ENCODE measurements at places on chromosomes 3 and 15.

DNA sequence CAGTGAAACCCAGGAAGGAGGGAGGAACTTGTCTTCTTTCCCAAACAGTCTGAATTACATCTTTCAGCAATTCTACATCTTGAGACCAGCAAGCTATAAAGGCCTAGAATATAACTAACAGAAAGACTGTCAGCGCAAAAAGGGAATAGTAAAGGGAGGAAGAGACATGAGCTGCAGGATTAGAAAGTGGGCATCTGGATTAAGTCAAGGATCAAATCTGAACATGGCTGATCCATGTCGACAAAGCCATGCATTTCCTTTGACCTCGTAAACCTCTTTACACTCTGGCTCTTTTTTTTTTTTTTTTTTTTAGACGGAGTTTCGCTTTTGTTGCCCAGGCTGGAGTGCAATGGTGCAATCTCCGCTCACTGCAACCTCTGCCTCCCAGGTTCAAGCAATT, 35.4 kb upstream of the KCNMB3 start:
- no peak overlapping the region for H3K4me3 ChIP-seq
- no peaks in the 10 kb centered on the region for H3K36me3 ChIP-seq
- no peaks in the 10 kb centered on the region for H3K4me1 ChIP-seq
- no peak for DNase-seq
- no peak overlapping the region for H3K27ac ChIP-seq
- H3K27me3 ChIP-seq: no peaks in the 10 kb centered on the region

DNA sequence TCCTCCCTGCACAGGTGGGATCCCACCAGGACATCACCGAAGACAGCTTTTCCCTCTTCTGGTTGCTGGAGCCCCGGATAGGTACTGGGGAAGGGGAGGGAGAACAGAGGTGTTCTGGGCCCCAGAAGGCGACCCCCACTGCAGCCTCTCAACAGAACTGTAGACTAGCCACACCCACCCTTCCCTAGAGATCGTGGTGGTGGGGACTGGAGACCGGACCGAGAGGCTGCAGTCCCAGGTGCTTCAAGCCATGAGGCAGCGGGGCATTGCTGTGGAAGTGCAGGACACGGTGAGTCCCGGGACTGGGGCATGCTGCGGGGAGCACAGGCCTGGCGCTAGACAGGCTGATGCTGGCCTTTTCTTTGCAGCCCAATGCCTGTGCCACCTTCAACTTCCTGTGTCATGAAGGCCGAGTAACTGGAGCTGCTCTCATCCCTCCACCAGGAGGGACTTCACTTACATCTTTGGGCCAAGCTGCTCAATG, 809 bp downstream of the NDUFAF3 start:
- DNase-seq: peak; percentile 65
- peaks cover 52% of the 10 kb centered on the region for H3K4me1 ChIP-seq
- peak overlapping the region; percentile 95 for H3K4me3 ChIP-seq
- no peaks in the 10 kb centered on the region for H3K27me3 ChIP-seq
- H3K27ac ChIP-seq: peak overlapping the region; percentile 100

DNA sequence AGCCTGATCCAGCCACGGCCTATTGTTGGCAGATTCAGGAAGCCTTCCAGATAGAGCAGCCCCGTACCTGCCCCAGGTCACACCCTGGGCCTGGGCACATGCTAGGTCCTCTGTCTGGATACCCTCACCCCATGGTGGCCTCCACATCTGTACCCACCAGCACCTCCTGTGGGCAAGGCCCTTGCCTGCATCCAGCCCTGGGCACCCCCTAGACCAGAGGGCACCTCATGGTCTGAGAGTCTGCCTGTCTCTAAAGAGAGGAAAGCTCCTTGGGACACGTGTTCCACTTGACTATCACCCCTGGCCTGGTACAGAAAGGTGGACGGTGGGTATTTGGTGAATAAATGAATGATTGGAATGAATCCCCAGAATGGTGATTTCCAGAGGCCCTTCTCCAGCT, 8.9 kb upstream of the COMMD4 start:
- DNase-seq: no peak
- no peaks in the 10 kb centered on the region for H3K27me3 ChIP-seq
- no peak overlapping the region for H3K4me3 ChIP-seq
- no peak overlapping the region for H3K27ac ChIP-seq
- no peaks in the 10 kb centered on the region for H3K4me1 ChIP-seq
- no peaks in the 10 kb centered on the region for H3K36me3 ChIP-seq

GRCh38 chr3:147737376-147737775, 328.2 kb downstream of the ZIC1 start:
- H3K27me3 ChIP-seq: no peaks in the 10 kb centered on the region
- no peak overlapping the region for H3K27ac ChIP-seq
- H3K4me1 ChIP-seq: no peaks in the 10 kb centered on the region
- DNase-seq: no peak
- H3K36me3 ChIP-seq: no peaks in the 10 kb centered on the region

DNA sequence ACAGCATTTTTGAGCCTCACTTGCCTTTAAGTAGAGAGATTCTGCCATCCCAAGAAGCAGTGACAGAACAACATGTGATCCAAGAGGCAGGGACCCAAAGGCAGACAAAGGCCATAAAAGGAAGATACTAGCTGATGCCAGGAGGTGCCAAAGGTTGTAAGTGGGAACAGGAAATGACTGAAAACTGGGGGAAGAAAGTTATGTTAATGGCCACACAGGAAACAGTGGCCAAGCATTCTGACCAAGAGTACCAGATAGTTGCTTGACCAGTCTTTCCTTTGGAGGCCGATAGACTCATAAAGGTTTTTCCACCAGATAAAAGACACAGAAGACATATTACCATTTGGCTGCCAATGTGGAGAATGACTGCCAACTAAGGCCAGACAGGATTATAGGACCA, 274.5 kb upstream of the PEX5L start:
- no peak overlapping the region for H3K27ac ChIP-seq
- H3K4me3 ChIP-seq: no peak overlapping the region
- no peaks in the 10 kb centered on the region for H3K36me3 ChIP-seq
- no peak for DNase-seq

GRCh38 chr3:179652447-179653095, at the start of gene USP13:
Gene USP13, plus strand, starts transcription at chr3:179653040. Its CDS starts 186 bp downstream, at chr3:179653226.
- no peaks in the 10 kb centered on the region for H3K36me3 ChIP-seq
- no peaks in the 10 kb centered on the region for H3K27me3 ChIP-seq
- H3K4me3 ChIP-seq: peak within 1 kb of the TSS; percentile 84
- H3K27ac ChIP-seq: peak within 1 kb of the TSS; percentile 92
- peaks cover 10% of the 10 kb centered on the region for H3K4me1 ChIP-seq
- DNase-seq: peak; percentile 69

- no peaks in the 10 kb centered on the region for H3K36me3 ChIP-seq
- H3K27me3 ChIP-seq: no peaks in the 10 kb centered on the region
- H3K27ac ChIP-seq: no peak overlapping the region
Observed at GRCh38 chr3:168558728-168559411, 463.1 kb upstream of the GOLIM4 start.

- H3K4me3 ChIP-seq: no peak overlapping the region
- H3K36me3 ChIP-seq: peaks cover 5% of the 10 kb centered on the region
- no peaks in the 10 kb centered on the region for H3K27me3 ChIP-seq
- DNase-seq: peak; percentile 34
- H3K27ac ChIP-seq: no peak overlapping the region
Observed at GRCh38 chr3:127717357-127718244, 44.8 kb downstream of the ABTB1 start.

DNA sequence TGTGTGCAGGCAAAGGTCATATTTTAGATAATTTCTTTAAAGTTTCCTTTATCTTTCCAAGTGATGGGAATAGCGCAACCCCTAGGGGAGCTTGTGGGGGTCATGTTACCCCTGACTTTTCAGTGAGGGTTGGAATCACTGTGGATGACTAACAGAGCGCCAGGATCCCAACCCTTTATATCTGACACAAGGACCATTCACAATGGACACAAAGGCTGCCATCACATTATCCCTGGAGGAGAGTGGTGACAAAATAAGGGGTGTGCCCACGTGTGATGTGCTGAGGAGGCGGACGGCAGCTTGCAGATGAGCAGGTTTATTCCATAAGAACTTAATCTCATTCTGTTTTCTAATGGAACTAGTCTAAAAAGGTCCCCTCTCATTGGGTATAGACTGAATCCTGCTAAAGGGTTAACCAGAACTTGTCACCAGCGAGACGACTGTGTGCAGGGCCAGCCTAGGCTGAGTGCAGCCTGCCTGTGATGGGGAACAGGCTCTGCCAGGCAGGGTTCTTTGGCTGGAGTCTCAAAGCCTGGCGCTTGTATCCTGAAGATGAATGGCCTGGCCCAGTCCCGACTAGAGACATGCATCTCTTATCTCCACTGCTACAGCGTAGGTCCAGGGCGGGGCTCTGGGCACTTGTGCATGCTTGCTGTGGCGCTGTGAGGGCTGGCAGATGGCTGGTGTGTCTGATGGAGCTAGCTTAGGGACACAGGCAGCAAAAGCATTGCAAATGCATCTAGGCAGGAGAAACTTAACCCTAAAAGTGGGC, 50.2 kb downstream of the CHDH start:
- no peak overlapping the region for H3K4me3 ChIP-seq
- DNase-seq: no peak
- H3K4me1 ChIP-seq: peaks cover 8% of the 10 kb centered on the region
- no peaks in the 10 kb centered on the region for H3K36me3 ChIP-seq
- no peaks in the 10 kb centered on the region for H3K27me3 ChIP-seq

GRCh38 chr15:100875976-100876375, 3.7 kb upstream of the ALDH1A3 start:
- no peak overlapping the region for H3K27ac ChIP-seq
- H3K4me1 ChIP-seq: peaks cover 16% of the 10 kb centered on the region
- peaks cover 26% of the 10 kb centered on the region for H3K27me3 ChIP-seq
- DNase-seq: no peak

GRCh38 chr3:107307205-107307604, 70.0 kb upstream of the CCDC54 start:
- no peaks in the 10 kb centered on the region for H3K4me1 ChIP-seq
- DNase-seq: no peak
- no peak overlapping the region for H3K4me3 ChIP-seq
- no peaks in the 10 kb centered on the region for H3K36me3 ChIP-seq
- H3K27ac ChIP-seq: no peak overlapping the region
- no peaks in the 10 kb centered on the region for H3K27me3 ChIP-seq
